T-helper 9 cell (primary cell): ENCODE measurements at places on chromosomes 6 and 20.
A peak's percentile ranks its signal among the peaks of the same experiment; 100 is the strongest.

- no peak for DNase-seq
Measured at GRCh38 chr6:84278321-84278998, 51.0 kb upstream of the CEP162 start.

GRCh38 chr6:158801655-158802294, 17.4 kb downstream of the EZR start:
- no peak for DNase-seq

GRCh38 chr6:21811484-21811883, 217.9 kb downstream of the SOX4 start:
- no peak for DNase-seq

DNA sequence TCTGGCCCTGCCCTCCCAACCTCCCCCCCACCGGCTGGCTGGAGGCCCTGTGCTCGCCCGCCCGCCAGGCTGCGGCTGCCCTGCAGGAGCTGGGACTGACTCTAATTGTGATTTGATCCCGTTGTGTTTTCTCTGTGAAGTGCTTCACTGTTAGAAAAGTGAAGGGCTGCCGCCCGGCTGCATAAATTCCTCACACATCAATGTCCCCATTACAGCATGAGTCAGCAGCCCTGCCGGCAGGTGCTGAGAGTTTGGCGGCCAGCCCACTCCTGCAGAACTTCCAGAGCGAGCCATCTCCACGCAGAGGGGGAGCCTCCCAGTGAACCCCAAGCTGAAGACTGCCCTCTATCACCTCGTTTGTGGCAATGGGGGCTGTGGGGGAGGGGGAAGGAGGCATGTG, 137.9 kb downstream of the DLL1 start:
- no peak for DNase-seq

DNA sequence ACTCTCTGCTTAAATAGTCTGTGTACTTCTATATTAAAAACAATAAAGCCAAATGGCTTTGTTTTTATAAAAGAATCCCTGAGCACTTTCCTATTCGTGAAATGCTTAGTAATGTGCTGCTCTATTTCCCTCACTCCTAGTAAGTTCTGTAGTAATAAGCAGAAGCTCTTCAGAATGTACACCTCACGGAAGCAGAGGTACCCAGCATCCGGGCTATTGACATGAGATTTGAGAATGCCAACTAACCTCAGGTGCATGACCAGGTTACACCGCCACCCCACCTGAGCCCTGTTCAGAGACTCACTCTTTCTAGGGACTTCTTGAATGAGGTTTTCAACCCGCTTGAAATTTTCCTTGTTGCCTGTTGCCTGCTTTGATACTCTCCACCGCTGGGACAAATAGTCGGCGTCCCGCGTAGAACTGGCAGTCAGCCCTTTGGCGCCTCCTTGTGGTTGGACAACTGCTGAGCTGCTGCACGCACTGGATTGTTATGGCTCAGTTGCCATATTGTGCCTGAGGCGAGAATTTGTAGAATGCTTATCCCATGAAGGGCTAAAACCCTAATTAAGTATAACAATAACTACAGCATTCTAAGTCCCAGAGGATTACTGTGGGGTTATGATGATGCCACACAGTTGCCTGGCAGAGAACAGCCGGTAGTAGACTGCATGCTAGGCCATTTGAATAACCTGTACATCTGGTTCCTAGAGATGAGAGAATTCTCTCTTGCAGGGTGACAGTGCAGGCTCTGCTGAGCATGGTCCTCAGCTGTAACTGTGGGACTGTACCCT, 95.4 kb downstream of the KHDC1L start:
- peak; percentile 67 for DNase-seq
